Stimulated activated CD8-positive, alpha-beta memory T cell treated with anti-CD3 and anti-CD28 coated beads, Interleukin-7, amount 100 ng/mL, for 4 hours (primary cell): ENCODE measurements at places on chromosomes 1 and 21.

DNA sequence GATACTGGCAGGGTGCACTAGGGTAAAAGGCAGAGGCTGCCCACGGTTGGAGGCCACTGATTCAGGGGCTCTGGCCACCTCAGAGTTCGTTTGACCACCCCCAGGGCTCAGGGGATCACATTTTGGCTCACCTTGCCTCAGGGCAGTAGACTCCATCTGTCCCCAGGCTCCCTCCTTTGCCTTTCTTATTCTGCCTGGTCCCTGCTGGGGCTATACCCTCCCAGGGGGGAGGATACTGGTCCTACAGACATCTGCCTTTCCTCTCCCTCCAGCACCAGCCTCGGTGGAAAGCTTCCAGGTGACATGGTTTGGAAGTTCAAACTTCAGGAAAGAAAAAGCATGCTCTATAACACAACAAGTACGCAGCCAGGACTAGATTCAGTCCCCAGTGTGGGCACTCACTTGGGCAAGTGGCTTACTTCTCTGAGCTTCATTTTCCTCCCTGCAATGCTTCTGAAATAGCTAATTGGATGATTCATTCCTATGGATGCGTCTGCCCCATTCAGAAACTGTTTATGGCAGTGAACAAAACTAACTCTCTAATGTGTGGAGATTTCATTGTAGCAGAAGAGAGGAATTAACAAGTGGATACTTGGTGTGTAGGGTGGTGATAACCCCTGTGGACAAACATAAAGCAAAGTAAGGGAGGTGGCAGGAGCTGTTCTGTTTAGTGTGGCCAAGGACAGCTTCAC, 154.8 kb downstream of the TRABD2B start:
- no peak for DNase-seq

GRCh38 chr1:85328713-85329397, 52.4 kb upstream of the BCL10 start:
- no peak for DNase-seq

DNA sequence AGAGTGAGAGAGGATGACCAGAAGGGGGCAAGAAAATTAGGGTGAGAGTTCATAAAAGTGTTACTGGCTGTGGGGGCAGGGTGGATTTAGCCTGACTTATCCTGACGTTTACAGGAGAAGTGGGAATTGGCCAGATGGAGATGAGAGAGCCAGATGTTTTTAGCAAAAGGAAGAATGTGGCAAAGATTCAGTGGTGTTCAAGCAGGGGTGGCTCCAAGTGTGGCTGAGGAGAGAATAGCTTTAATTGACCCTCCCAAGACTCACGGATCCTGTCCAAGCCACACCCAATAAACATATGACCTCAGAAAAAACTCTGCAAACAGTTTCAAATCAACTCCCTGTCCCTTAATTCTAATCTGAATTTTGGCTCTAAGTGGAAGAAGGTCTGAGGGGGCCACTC, 35.2 kb upstream of the EDEM3 start:
- DNase-seq, result no peak

- DNase-seq, result no peak
These were observed 35.4 kb upstream of the AGPAT3 start for GRCh38 chr21:43829575-43830119.

DNA sequence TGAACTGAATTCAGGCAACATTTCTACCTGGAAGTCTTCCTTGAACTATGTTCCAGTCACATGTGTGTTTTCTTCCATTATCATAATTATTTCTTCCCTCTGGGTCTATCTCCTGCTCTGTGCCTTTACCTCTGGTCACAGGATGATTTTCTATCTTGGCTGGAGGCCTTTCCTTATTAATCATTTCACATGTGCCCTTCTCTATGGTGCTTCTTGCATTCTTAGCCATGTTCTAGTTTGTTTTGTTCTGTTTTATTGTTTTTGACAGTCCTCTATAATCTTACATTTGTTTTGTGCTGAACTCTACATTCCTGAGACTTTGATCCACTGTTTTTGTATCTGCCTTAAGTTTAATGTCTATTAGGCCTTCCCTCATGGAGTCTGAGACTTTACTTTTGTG, 51.0 kb downstream of the SGIP1 start:
- DNase-seq, result no peak

DNA sequence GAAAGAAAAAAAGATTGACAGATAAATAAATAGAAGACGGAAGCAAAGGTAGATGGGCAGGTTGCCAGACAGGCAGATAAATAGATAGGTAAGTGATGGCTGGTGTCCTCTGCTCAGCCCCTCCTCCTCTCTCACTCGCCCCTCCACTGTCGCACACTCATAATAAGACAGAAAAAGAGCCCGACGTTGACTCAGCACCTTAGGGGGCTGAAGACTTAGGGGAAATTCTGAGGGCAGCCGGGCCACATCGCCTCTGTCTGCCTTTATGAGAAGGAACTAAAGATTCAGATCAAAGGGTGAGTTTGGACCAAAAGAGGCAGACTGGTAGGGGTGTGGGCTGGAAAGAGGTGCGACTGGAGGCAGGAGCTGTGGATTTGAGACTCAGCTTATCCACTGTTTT, 158.1 kb upstream of the IGSF21 start:
- no peak for DNase-seq

GRCh38 chr1:1797731-1798341, 19.6 kb upstream of the NADK start:
- DNase-seq, result no peak

DNA sequence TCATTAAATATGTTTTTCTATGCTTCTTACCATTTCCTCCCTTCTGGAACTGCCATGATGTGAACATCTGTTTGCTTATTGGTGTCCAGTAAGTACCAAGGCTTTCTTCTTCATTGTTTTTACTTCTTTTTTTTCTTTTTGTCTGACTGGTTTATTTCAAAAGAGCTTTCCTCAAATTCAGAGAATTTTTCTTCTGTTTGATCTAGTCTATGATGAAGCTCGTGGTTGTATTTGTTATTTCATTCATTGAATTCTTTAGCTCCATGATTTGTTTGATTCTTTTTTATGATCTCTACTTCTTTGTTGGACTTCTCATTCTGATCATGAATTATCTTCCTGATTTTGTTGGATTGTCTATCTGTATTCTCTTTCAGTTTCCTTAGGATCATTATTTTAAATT, 49.5 kb upstream of the PKN2 start:
- no peak for DNase-seq

- DNase-seq, result no peak
These were observed 373 bp downstream of the MTF1 start for GRCh38 chr1:37858931-37859506.

- no peak for DNase-seq
These were observed 35.1 kb downstream of the GPA33 start for GRCh38 chr1:167054946-167055630.

DNA sequence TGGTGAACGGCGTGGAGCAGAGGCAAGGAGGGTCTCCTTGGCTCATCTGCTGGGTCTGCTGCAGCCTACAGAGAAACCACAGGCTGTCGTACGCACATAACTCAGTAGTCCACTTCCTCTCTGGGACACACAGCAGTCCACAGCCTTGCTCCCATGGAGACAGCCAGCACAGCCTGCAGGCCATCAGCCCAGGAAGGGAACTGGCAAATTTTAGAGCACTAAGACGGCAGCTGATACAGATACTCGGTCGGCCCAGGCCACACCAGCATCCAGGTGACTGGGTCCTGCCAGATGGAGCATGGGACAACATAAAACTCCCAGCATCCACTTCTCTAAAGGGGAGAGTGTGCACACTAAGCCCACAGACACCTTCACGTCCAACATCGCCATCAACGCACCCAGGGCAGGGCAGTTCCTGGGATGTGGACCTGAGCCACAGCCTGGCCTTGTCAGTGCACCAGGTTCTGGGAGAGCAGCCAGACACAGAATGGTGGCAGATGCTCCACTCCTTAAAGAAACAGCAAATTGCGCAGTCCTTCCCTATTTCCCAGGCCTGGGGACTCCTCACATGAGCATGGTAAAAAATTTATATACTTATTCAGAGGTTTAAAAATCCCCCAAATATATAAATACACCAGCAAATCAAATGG, 247.1 kb upstream of the RAB4A start:
- DNase-seq, result no peak

GRCh38 chr1:168824418-168825065, 95.5 kb upstream of the DPT start:
- DNase-seq, result no peak

- DNase-seq, result no peak
These were observed 85.8 kb upstream of the KCNJ15 start for GRCh38 chr21:38170704-38171682.

DNA sequence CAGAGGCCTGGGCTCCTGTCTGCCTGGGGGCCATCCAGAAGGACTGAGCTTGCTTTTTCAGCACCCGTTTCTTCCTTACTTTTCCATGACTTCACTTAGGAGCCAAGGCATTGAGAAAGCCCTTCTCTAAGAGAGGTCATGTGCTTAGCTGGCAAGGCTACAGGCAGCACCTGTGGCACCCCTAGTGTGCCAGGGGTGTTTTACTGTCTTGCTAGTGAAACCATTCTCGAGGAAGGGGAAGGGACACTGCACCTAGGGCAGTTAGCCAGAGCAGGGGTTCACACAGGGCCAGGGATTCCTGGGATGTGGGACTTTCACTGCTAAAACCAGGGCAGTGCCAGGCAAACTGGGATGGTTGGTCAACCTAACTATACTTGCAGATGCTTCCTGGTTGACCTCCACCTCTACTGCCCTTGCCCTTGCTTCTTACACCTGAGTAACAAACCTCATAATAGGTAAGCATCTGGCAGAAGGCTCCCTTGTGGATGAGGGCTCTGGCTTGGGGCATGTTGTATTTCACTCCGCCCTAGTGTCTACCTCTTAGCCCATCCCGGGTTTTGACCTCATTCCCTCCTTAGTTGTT, 69.2 kb downstream of the NOS1AP start:
- DNase-seq, result no peak
